ENCODE measurements at places on chromosomes 16 and 17.

- no peak for DNase-seq
These were observed 11.8 kb downstream of the PEMT start for GRCh38 chr17:17579691-17580090.

DNA sequence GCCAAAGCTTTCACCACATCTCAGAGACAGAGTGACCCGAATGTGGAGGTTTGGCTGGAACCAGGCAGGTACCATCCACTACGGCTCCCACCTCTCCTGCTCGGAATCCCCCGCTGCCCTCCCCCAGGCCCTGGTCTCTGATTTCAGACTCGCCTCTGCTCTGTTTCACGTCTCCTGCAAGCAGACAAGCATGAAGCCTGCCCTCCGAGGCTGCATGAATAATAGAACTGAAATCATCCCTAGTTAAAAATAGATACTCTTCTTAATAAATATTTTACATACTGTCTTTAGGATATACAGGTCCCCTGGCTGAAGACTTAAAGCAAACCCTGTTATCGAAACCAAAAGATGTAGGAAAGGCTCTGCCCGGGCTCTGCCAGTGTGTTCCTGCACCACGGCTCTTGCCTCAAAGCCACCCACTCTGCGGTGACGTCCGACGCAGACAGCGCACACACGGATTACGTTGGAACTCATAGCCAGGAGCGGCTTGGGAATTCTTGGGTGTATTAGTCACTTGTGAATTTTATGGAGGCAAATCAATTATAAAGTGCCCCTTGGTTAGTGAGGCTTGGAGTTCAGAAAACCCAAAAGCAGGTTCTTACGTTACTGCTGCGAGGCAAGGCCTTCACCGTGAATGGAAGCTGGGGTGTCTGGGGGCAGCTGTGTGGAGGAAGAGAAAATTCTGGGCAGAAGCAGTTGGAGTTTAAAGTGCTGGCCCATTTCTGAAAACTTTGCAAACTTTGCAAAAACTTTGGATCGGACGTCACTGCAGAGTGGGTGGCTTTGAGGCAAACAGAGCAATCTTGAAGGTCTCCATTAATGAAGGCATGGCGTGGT lies 25.6 kb upstream of the NPTX1 start:
- no peak for DNase-seq

GRCh38 chr17:18025945-18026776 lies 12.8 kb downstream of the ATPAF2 start:
- peak; percentile 97 for DNase-seq

- DNase-seq: no peak
These were observed 9.6 kb upstream of the BCAR1 start for GRCh38 chr16:75260851-75261589.

DNA sequence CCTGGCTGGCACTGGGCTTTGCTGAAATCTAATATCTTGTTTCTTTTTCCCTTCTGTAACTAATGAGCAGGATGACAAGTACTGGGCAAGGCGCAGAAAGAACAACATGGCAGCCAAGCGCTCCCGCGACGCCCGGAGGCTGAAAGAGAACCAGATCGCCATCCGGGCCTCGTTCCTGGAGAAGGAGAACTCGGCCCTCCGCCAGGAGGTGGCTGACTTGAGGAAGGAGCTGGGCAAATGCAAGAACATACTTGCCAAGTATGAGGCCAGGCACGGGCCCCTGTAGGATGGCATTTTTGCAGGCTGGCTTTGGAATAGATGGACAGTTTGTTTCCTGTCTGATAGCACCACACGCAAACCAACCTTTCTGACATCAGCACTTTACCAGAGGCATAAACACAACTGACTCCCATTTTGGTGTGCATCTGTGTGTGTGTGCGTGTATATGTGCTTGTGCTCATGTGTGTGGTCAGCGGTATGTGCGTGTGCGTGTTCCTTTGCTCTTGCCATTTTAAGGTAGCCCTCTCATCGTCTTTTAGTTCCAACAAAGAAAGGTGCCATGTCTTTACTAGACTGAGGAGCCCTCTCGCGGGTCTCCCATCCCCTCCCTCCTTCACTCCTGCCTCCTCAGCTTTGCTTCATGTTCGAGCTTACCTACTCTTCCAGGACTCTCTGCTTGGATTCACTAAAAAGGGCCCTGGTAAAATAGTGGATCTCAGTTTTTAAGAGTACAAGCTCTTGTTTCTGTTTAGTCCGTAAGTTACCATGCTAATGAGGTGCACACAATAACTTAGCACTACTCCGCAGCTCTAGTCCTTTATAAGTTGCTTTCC lies 56.0 kb downstream of the HLF start:
- no peak for DNase-seq

- no peak for DNase-seq
These were observed 143.1 kb downstream of the C16orf95 start for GRCh38 chr16:87174061-87174460.

GRCh38 chr17:34285286-34285792 lies at the start of gene CCL11:
Gene CCL11 (plus strand): TSS chr17:34285742. CDS start chr17:34285809, 67 bp downstream.
- no peak for DNase-seq

GRCh38 chr17:8275421-8276290 lies 12.8 kb upstream of the RANGRF start:
- peak; percentile 94 for DNase-seq
